ENCODE measurements at places on chromosomes 16 and 17.

GRCh38 chr16:57689762-57690558 lies 4.6 kb upstream of the DRC7 start:
- no peak for DNase-seq

GRCh38 chr17:33469911-33470310 lies 176.8 kb upstream of the ASIC2 start:
- no peak for DNase-seq

GRCh38 chr16:1337486-1337885 lies 4.0 kb downstream of the BAIAP3 start:
- DNase-seq = no peak

DNA sequence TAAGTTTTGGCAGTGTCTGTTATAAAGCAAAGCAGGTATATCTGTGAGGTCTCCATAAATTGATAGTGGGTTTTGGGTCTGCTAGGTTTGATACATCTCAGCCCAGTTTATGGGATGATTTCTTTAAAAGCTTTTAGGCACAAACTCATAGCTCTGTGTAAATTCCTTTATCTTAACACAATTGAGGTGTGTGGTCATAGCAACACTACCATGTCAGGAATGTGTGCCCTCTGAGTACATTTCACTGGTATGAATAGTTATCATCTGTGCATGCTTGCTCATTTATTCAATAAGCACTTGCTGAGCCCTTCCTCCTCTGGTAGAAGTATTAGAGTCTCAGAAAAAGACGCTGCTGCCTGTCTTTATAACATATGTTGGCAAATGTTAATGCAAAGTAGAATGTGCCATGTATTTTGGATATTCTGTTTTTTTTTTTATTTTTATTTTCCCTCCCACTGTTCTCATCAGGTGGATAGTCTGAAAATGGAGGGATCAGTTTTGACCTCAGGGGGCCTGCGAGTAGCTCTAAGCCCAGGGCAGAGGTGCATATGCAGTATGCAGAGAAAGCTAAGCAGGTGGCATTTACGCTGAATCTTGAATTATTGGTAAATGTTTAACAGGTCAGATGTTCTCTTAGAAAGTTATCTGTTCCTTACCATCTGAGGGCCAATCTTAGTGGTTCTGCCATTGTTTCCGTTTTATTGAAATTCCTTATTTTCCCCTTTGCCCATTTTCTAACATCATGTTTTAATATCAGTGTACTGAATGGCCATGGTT lies 90.7 kb downstream of the WNT3 start:
- DNase-seq = no peak

DNA sequence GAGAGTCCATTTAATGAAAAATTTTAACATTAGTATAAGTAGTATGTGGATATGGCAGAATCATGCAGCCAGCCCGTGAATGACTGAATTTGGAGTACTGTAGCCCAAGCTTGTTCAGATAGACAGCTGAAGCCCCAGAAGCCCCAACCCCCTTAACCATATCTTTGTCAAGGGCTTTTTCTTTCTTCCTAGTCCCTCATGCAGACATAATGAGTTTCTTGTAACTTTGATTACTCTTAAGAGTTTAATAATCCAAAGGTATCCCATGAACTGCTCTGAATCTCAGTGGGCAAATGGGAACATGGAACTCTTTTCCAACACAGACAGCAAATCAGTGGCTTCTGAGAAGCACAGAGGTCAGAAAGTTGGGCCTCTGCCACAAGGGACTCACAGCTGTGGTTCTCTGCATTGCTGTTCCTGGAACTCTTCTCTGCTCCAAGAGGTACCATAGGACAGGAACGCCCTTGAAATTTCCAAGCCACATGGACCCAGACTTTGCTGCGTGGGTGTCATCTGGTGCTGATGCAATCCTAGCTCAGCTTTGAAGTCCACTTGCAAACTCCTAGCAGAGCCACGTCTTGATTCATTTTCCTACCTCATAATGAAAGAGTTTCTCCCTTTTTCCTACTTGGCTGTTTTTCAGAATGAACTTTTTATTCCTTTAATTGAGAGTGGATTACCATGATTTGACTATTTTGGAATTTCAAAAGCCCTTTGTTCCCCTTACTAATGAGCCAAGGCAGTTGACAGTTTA lies 18.1 kb downstream of the LYRM1 start:
- DNase-seq = no peak

DNA sequence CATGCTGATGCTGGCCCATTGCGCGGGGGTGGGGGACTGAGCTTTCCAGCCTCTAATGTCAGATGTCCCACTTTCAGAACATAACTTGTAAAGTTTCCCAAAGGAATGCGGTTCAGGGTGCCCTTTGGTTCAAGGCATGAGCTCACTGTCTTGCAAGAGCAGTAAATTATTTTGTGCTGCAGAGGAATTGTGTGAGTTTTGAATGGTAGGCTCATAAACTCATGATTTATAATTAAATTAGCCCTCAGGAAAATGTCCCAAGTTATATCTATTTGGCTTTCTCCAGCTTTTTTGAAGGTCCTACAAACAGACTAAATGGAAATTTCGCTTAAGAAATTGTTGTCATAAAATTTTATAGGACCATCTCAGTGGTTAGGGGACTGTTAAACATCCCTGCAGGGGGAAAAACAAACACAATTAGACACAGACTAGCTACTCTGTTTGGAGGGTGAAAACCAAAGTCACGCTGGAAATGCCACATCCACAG lies 321.8 kb downstream of the HS3ST3B1 start:
- no peak for DNase-seq

- DNase-seq = no peak
Observed at GRCh38 chr16:10990378-10990777, 46.0 kb downstream of the CLEC16A start.

GRCh38 chr17:6090253-6090652 lies 20.1 kb downstream of the WSCD1 start:
- DNase-seq = no peak

DNA sequence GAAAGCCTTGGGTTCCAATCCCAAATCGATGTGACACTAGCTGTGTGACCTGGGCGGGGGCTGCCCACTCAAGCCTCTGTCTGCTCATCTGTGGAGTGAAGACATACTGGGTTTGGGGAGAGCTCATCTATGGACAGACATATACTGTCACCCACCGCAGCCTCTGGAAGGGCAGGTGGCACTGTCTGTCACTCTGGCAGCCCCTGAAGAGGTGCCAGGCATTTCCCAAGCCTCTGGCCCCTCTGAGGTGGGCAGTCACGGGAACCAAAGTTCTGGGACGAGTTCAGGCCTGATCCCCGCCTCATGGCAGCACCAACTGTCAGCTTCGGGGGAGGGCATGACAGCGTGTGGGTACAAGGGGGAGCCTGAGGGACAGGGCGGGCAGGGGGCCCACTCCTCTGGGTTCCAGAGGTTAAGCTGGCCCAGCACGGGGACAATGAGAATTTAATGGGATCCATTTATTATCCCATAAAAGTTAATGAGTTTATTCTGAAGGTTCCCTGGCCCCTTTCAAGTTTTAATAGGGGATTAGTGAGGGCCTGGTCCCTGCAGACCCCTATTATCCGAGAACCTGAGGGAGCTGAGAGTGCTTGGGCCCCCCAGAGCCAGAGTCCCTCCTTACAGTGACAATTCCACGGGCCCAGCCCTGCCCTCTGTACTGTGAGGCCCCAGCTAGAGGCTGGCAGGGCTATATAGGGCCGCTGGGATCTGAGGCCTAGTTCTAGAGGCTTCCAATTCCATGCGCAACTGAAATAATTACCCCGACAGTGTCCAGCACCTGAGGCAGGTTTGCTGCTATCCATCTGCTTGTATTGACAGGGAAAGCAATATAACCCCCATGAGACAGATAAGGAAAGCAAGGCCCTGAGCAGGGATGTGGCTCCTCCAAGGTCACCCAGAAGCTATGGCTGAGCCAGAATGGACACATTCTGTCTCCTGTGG lies 18.8 kb downstream of the SEZ6 start:
- no peak for DNase-seq

DNA sequence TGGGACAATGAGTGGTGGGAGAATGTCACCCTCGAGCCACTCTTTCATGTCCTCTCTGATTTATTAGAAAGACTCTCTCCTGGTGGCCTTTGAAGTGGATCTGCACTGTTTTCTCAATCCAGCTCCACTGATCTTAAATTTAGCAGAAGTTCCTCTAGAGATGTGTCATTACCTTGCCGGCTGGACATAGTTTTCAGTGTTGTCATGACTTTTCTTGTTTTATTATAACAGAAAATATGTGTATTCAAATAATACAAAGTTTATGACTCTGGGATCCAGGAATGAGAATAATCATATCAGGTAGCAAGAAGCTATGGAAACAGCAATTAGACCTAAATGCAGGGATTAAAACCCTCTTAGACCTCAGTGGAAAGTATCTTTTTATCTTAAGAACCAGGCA lies 247.5 kb upstream of the ELAC2 start:
- no peak for DNase-seq

GRCh38 chr17:70172923-70173322 lies 3.6 kb downstream of the KCNJ2 start:
- DNase-seq = no peak

DNA sequence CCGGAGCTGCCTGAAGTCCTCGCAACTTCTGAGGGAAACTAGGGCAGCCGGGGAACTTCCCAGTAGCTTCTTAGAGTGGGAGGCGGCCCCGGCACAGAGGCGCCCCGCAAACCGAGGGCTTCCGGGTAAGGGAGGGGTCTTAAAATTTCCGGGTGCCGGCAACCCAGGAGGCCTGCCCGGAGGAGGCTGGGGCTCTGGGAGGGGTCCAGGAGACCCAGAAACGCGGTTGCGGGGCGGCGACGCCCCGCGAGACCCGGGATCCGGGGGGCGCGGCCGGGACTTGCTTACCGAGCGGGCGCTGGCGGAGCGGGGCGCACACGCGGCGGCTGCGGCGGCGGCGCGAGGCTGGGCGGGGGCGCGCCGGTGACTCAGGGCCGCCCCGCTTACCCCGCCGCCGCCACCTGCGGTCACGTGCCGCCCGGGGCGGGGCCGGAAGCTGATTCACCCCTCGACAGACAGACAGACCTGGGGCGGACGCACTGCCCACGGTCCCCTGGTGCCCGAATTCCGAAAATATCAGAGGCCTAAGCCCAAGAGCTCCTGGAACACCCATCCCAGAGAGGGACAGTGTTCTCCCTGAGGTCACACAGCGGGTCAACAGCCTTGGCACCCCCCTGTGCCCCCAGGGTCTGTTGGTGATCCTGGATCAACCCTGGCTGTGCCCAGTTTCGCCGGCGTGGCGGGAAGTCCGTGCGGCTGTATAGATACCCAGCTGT lies at the start of gene FAM83G:
Gene FAM83G, minus strand, starts transcription at position 344 of the 716 bp plus-strand sequence. CDS start 723 bp downstream, outside the sequence.
- DNase-seq = peak; percentile 75

DNA sequence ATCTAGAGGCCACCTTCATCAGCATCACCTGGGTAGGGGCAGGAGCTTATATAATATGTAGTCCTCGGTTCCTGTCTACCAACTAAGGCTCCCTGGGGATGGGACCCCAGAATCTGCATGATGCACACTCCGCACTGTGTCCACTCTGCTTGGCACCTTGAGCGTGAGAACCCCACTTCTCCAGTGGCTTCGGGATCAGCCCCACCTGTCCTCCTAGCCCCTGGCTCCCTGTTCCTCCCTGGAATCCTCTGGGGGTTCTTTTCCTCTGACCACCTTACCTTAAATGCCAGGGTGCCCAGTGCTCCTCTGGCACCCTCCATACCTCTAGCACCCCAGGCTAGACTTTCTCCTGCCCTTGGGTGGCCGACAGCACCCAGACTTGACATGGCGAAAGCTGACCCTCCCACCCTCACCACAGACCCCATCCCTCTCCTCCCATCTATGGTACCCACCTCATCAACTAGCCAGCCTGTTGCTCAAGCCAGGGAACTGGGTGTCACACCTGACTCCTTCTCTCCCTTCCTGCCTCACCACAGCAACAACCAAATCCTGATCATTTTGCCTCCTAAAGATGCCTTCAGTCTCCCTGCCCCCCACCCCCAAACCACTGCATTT lies 2.8 kb upstream of the NXPH3 start:
- DNase-seq = no peak

GRCh38 chr16:68737046-68737729 lies at the start of gene CDH1:
TSS of gene CDH1 (plus strand) at chr16:68737292. CDS start at chr16:68737416, 124 bp downstream.
- peak; percentile 78 for DNase-seq

GRCh38 chr17:49708515-49709183 lies 885 bp upstream of the SLC35B1 start:
- DNase-seq = peak; percentile 53

DNA sequence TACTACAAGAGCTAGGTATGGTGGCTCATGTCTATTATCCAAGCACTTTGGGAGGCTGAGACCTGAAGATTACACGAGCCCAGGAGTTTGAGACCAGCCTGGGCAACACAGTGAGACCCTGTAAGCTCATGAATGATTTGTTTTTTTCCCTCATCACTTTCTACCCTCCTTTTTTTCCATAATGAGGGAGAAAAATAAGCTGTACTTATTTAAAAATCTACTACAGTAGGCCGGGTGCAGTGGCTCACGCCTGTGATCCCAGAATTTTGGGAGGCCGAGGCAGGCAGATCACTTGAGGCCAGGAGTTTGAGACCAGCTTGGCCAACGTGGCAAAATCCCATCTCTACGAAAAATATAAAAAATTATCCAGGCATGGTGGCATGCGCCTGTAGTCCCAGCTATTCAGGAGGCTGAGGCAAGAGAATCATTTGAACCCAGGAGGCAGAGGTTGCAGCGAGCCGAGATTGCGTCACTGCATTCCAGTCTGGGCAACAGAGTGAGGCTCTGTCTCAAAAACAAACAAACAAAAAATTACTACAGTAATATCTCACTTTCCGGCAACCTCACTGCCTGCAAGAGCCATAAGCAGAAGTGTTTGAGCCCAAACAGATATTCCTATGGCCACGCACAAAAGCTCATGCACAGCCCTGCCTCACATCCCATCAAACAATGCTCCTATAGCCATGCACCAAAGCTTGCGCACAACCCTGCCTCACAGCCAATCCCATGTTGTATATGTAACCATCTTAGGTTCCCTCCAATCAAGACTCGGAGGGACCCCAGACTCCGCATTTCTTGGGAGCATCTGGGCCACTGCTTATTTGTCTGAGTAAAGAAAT lies 37.4 kb downstream of the TK2 start:
- DNase-seq = no peak

- peak; percentile 40 for DNase-seq
Observed at GRCh38 chr16:85134076-85134788, 22.0 kb upstream of the CIBAR2 start.

- DNase-seq = no peak
Observed at GRCh38 chr17:64413513-64413912, 22.9 kb upstream of the PECAM1 start.

DNA sequence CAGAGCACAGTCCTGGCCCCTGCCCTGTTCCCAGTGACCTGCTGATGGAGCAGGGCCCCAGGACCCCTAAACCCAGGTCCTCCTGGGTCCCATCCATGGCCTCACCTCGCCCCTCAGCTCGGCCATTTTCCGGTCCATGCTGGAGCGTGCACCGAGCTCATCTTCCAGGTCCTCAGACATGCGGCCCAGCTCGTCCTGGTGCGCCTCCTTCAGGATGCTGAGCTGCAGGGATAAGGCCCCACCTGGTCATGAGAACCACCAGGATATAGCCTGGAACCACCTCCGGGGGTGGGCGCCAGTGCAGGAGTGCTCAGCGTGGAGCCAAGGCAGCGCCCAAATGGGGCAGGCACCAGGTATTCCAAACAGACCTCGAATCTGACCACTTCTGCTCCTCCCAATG lies 17.9 kb downstream of the CCDC102A start:
- no peak for DNase-seq

Measured in ecto neural progenitor cell (in vitro differentiated cells).